Umbilical cord (tissue), 2 donors: ENCODE measurements at places on chromosomes 6 and 20.

DNA sequence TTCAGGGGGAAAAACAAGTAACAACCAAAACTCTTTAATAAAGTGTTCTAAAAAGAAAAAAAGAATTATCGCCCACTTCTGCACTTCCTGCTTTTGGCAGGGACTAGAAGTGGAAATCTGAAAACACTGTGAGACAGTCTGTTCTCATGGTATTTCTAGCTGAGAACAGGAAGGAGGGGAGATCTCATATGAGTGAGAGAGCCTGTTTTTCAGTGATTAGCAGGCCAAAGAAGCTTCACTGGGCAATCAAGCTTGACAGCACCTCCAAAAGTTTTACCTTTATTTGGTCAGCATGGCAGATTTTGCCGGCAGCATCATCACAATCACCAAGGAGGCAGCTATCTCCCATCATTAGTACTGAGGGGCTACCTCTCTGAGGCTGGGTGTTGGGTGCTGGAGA is 79.5 kb upstream of the ATXN1 start:
- DNase-seq: no peak

DNA sequence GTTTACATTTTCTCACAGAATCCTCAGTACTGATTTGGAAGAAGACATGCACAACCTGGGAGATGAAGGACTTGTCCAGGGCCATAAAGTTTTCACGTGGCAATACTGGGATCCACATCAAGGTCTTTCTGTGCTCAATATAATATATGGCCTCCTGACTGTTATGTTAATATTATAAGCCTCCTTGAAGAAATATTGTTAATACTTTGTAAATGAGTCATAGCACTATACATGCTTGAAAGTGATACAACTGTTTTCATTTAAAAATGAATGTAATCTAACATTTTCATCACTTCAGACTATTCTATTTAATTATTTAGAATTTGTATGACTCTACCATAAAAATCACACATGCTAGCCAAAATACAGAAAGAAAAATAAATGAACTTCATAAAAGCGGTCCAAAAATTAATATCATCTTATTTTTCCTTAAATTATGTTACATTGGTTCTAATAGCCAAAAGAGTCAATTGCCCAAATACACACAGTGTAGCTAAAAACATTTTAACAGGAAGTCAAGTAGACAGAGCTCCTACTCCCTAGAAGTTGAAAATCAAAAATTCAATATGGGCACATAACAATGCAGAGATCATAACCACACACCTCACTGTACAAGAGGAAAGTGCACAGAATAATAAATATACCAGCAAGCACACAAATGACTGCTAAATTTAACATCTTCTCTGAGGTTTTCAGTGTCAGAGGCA is 188.0 kb upstream of the HDDC2 start:
- DNase-seq: no peak

DNA sequence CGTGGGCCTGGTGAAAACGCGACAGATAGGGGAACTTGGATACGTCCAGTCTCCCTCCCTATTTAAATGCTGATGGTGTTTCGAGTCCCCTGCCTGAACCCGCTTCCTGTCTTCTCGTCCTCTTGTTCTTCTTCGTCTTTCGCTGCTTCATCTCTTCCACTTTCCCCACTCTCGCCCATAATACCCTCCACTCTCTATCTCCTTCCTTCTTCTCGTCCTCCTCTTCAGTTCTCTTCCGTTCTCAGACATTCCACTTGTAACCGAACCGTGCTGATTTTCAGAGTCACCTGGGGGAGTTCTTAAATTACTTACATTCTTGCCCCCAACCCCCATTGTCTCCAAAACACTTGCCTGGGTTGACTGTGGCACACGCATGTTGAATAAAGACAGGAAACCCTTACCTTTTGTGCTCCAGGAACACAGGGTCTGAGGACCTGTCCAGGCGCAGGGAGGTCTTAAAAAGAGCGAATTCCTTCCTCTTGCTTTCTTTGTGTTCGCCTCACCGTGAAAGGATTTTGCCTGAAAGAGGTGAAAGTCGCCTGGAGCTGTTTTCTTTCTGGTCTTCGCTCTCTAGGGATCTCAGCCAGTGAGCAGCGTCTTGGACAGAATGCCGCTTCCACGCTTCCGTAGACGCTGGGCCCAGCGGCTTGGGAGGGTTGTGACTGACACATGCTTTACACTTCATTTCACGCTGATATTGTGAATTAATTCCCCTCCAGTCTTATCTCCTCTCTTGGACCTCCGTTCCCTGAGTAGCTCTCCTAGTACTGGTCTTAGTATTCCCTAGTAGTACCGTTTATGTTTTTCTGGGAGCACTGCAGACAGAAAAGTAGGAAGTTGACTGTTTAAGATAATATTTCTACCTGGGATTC is 184.0 kb downstream of the GPX5 start:
- DNase-seq: no peak

- DNase-seq: peak; percentile 61
Observed at GRCh38 chr6:164322533-164322932, 908.0 kb downstream of the QKI start.
